ENCODE measurements at places on chromosomes 7 and 10. TPM values are rescaled to one million over a fixed set of nuclear protein-coding genes. Genes with fewer than 3 reads are reported as not detected.

The ZCWPW1 gene
- 2.4 TPM for total RNA-seq

The CELF2 gene
- 201 TPM for total RNA-seq

The SPDYE11 gene
- total RNA-seq = not detected

The PDZD7 gene
- total RNA-seq = 1.3 TPM

The NPTX2 gene
- total RNA-seq = 18.0 TPM
